Gastrocnemius medialis (tissue), 4 donors: ENCODE measurements at places on chromosomes 7 and 10. TPM values are rescaled to one million over a fixed set of nuclear protein-coding genes. Genes with fewer than 3 reads are reported as not detected.

C10orf53 gene
- total RNA-seq = not detected

FGFBP3 gene
- total RNA-seq = 2.0 TPM

IFIT1B gene
- total RNA-seq = not detected

SLC16A12 gene
- total RNA-seq = 1.2 TPM

LRWD1 gene
- total RNA-seq = 7.5 TPM

SPDYE9 gene
- total RNA-seq = not detected

NYAP1 gene
- total RNA-seq = 0.29 TPM

SEMA3E gene
- total RNA-seq = not detected

ASB15 gene
- total RNA-seq = 5.3 TPM

DNAJC30 gene
- total RNA-seq = 5.1 TPM

GRCh38 chr7:135840591-135840990 is 92.0 kb upstream of the FAM180A start:
- DNase-seq = no peak

GRCh38 chr10:49647554-49647953 is 31.9 kb upstream of the C10orf53 start:
- no peak for DNase-seq

- DNase-seq = no peak
Measured at GRCh38 chr7:123977081-123977480, 52.0 kb downstream of the SPAM1 start.

GRCh38 chr7:23418046-23418445 is 52.2 kb downstream of the IGF2BP3 start:
- DNase-seq = no peak

- no peak for DNase-seq
Measured at GRCh38 chr10:112349521-112350085, 24.3 kb upstream of the ACSL5 start.

DNA sequence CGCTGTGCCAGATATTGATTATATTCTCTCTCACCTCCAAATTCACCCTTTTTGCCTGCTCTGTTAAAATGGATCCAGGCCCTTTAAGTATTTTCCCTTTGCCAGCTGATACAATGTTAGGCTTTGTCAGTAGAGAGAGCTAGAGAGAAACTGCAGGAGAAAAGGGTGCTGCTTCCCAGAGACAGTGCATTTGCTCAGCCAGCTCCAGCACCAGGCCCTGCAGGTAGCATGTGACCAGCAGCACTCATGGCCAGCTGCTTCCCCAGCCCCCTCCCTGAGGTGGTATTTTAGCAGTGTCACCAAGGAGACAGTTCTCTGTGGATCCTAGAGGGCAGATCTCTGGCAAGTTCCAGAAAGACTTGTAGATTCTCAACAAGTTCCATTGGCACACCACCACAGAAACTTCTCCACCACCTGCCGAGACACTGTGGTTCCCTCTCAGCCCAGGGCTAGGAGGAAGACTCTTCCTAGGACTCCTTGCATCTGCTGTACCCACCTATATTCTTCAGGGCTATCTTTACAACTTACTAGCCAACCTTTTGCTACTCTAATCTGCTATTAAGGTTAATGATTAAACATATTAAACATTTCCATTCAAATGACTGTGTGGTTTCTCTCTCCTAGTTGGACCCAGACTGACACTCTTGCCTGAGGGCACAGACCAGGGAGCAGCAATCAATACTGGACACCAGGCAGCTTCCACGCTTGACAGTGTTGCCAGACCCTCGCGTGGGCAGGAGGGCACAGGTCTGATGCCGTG is 35.6 kb upstream of the ADAM12 start:
- DNase-seq = no peak

- DNase-seq = peak; percentile 6
Measured at GRCh38 chr10:100982916-100983830, 4.1 kb downstream of the MRPL43 start.

DNA sequence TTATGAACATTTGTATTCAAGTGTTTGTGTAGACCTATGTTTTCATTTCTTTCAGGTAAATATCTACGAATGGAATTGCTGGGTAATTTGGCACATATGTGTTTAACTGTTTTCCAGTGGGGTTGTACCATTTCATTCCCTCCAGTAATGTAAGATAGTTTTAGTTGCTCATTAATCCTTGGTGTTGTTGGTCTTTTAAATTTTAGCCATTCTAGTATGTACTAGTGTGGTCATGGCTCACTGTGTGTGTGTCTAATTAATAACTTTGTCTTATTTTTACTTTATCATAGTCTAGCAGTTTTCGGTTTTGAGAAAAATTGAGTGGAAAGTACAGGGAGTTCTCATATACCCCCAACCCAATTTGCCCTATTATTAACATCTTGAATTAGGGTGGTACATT is 278.8 kb downstream of the CAMK1D start:
- DNase-seq = no peak

GRCh38 chr7:158030071-158030470 is 557.6 kb downstream of the PTPRN2 start:
- no peak for DNase-seq

- DNase-seq = peak; percentile 83
Measured at GRCh38 chr10:97497572-97498075, 598 bp downstream of the MMS19 start.

DNA sequence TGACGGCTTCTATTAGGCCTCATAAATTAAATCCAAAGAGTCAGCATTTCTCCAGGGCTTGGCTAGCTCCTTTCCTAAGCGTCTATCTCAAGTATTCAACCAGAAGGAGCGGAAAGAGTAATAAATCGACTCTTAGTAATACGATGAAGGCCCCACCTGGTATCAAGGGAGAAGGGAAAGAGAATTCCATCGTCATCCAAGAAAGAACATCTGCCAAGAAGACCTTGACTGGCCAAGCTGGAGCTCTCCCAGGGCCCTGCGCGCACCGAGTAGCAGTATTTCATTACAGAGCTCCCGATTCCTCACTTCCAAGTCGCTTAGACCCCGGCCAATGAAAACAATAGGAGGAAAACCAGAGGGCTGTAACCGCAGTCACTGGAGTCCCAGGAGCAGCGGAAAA is 178.0 kb upstream of the FRMD4A start:
- DNase-seq = no peak

DNA sequence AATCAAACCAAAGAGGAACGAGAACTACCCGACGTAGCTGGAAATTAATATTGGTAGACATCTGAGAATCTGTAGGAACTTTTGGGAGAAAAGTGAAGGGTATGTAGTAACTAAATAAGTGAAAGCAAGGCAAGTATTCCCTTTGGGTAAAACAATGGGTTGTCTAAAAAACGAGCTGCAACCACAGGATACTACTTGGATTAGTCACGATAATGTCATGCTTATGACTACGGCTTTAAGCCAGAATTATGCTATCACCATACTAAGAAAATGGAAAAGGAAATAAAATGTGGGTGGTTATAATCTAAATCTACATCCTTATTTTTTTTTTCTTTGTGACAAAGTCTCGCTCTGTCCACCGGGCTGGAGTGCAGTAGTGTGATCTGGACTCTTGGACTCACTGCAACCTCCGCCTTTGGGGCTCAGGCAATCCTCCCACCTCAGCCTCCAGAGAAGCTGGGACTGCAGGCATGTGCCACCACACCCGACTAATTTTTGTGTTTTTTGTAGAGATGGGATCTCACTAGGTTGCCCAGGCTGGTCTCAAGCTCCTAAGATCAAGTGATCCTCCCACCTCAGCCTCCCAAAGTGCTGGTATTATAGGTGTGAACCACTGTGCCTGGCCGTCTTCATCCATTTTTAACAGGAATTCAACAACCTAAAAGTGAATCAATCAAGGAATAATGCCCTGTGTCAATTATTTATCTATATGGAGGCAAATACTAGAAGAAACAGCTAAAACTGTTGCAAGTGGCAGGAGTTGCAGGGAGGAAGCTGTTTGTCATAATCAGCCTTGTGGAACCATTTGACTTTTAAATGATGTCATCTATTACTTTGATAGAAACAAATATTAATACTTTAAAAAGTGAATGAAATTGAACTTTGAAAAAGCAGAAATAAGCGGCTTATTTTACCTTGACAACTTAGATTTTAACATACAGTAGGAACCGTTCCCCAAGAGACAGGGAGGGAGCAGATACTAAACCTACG is 189.3 kb downstream of the PRPF18 start:
- DNase-seq = no peak

- DNase-seq = no peak
Measured at GRCh38 chr10:131777921-131778320, 122.9 kb upstream of the PPP2R2D start.

- no peak for DNase-seq
Measured at GRCh38 chr7:179209-179681, 13.1 kb upstream of the FAM20C start.

GRCh38 chr10:28734938-28735759 is 57.8 kb downstream of the BAMBI start:
- no peak for DNase-seq

DNA sequence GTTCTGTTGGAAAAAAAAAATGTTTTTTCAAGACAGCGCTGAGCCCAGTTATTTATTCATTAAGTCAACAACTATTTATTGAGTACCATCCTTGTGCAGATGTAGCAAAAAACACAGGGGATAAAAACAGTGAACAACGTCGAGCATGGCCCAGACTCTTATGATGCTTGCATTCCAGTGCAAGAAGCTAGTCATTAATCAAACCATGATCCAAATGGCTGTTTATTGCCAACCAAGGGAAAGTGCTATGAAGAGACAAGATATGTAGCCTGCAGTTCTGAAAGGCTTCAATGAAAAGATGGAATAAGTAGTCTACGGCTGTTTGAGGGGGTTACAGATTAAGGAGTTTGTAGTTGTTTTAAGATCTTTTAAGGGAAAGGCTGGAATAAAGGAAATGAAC is 262.3 kb downstream of the NEBL start:
- DNase-seq = no peak

DNA sequence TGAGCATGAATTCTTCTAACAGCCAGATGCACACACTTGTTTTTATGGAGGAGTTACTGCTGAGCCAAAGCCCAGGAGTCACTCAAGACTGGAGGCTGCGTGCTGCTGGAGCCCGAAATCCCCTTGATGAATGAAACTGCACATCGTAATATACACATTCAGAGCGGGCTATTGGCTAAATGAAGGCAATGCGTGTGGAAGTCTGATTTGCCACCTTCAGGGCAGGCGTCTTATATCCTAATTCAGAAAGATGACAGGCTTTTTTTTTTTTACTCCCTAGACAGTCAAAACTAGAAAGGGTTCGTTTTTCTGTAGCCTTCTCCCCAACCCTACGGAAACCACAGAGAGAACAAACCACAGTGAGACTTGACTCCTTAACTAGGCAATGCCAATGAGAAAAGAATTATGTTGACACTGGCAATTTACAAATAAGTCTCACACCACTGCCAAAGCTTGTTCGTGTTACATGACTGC is 227.2 kb upstream of the KLF14 start:
- no peak for DNase-seq

- no peak for DNase-seq
Measured at GRCh38 chr10:94725871-94726270, 36.6 kb upstream of the CYP2C19 start.

DNA sequence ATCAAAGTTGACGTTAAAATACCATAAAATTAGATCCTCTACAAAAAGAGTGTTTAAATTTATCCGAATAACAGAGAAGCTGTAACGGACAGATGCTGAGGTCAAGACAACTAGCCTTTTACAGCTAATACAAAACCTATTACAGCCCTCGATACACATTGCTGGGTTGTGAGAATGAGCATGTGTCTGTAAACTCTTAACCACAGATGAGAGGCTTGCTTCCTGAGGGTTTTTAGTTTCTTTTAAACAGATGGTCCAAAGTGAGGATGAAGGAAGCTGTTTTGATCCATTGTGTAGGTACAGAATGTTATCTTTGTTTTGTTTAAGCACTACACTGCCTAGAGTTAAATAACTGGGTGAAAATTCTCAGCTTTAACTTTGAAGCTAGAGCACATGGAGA is 578.2 kb downstream of the PARD3 start:
- no peak for DNase-seq

- DNase-seq = no peak
Measured at GRCh38 chr7:48171202-48171601, at the start of gene ABCA13. Gene ABCA13, plus strand, starts transcription at chr7:48171458. Its CDS starts 26 bp downstream, at chr7:48171484.

DNA sequence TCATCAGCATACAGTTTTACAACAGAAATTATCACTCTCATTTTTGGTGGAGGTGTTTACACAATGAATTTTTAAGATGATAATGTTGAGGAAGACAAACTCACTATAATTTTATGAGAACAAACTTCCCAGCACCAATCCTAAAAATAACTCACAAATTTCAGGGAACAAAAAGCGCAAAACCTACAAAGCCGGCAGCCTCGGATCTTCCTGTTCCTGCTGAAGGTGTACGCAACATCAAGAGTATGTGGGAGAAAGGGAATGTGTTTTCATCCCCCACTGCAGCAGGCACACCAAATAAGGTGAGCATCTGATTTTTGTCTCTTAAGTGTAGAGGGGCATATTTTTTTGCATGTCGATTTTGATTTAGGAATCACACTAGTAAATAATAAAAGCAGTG is 26.5 kb upstream of the AGBL3 start:
- DNase-seq = no peak

DNA sequence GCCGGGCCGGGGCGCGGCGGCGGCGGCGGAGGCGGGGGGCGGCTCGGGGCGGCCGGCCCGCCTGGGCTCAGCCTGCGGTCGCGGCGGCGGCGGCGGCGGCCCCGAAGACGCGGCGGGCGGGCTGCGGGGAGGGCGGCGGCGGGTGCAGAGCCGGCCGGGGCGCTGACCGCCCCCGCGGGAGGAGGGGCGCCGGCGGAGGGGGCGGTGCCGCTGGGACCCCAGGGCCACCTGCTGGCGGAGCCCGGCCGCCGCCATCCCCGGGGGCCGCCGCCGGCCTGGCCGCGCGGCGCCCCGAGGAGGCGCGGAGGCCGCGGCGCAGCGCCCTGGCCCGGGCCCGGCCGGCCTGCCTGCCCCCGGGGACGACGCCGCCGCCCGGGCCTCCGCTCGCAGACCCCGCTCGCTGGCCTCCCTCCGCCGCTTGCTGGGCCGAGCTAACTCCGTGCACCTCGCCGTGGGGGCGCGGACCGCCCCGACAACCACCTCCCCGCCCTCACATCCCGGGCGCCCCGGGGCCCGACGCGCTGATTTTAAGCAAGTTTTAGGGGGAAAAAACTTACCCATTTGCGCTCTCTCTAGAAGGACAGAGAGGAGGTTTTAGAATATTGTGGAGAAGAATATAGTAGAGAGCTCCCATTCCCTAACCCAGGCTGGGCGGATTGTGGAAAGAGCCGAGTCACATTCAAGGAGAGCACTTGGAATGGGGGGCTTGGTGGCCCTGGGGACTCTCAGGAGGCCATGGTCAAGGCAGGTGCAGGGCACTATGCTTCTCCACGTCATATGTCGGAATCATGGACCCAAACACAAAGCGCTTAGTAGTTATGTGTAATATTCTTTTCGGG is at the start of gene BEND7:
Gene BEND7, minus strand, starts transcription at position 140 of the 839 bp plus-strand sequence. CDS start 481 bp downstream, outside the sequence.
- no peak for DNase-seq

- no peak for DNase-seq
Measured at GRCh38 chr10:121411004-121411403, 187.2 kb downstream of the FGFR2 start.

GRCh38 chr10:27687326-27687725 is 58.3 kb downstream of the MKX start:
- no peak for DNase-seq

DNA sequence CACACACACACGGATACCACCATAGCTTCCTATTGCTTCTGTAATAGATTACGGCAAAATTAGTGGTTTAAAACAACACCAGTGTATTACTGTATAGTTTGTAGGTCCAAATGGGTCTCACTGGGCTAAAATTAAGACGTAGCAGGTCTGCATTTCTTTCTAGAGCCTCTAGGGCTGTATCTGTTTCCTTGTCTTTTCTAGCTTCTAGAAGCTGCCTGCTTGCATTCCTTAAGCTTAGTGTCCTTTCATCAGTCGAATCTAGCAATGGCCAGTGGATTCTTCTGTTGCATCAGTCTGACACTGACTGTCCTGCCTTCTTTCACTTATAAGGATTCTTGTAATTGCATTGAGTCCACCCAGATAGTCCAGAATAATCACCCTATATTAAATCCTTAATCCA is 882.3 kb downstream of the PCDH15 start:
- DNase-seq = no peak

- DNase-seq = no peak
Measured at GRCh38 chr7:25250386-25250785, 22.1 kb upstream of the NPVF start.
